NAMALWA (cell line): ENCODE measurements at places on chromosomes 7 and 10.

DNA sequence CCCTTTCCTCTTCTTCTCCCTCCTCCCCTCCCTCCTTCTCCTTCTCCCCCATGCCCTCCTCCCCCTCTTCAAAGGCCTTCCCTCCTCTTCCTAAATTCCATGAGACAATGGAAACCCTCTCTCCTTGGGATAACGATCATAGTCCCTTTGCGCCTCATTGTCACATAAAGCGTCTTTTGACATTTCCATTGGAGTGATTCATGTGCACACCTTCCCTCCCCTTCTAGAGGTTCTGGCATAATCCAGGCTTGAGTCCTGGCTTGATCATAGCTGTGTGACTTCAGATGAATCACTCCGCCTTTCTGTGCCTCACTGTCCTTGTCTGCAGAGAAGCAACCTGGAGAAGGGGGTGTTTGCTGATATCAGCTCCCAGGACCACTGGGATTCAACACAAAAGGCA lies 204.2 kb downstream of the TNS3 start:
- no peak for DNase-seq

GRCh38 chr10:9825491-9826018 lies 1192.1 kb upstream of the CELF2 start:
- DNase-seq: no peak

DNA sequence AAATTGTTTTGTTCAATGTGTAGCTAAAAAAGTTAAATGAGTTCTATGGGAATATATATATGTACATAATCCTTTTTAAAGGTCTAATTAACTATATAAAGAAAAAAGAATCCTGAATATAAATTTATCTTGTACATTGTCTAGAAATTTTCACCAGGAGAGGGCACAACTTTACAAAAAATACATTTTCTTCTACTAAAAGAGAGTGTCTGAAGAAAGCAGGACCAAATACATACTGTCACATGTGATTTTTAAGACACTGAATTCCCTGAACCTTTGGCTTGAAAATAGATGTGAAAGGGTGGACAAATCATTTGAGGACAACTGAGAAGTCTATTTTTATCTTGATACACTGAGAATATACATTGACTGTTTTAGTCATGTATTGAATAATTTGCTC lies 204.3 kb downstream of the DGKB start:
- peak; percentile 17 for DNase-seq

DNA sequence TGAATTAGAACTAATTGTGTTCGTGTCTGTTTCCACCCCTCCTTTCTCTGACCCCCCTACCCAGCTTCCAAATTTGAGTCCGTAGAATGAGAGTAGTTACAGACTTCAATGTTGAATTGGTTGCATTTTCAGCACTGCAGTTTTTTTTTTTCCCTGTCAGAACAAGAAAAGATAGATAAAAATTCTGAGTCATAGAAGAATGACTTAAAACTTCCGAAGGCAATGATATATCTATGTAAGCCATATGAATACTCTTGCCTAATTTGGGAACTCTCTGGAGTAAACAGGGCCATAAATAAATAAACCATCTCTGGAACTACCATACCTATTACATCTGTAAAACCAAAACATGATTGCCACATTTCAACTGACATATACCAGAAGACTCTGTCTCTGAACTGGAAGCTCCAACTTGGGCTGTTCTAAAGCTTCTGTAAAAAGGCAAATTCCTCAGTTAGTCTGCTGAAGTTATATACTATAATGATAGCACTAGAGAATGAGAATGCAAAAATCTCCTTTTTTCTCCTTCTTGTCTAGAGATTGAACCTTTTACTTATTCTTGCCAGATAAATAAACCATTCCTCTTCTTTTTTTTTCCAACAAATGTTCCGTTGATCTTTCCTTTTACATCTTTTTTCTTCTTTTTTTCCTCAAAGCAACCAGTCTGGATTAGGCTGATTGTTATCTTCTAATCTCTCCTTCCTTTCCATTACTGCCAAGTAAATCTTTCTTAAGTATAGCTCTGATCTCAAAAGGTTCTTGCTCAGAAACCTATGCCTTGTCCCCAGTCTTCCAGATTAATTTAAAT lies 23.5 kb downstream of the VCL start:
- DNase-seq: no peak

GRCh38 chr10:7084280-7085005 lies 326.4 kb downstream of the SFMBT2 start:
- DNase-seq: no peak

DNA sequence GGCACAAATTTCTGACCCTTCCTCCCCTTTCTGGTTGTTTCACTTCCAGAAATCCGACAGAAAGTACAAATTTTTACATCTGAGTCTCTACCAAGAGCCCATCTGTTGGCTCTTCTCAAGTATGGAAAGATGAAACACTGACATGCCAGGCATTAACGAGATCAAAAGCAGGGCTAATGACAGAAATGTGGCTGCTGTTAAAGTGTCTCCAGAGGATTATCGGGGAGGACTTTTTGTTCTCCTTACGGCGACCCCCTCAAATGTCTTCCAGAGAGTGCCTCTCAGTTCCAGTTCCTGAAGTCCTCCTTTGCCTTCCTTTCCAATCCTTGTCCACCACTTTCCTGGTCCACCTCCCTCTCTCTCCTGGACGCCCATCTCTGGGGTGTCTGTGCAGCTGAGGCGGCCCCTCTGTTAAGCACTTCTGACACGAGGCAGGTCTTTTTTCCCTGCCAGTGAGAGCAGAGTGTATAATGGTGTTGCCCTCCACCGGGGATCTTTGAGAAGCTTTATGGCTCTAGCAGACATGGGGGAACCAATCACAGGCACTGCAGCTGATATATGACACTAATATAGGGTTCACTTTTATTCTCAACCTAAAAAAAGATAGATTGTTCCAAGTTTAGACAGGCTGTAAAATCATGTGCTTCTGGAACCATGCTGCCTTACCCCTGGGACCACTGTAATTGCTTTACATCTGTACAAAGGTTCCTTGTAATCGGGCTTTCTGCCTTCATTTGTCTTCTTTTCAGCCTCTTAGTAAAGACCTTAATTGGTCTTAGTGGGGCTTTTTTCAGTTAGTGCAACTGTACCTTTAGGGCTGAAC lies 757.1 kb downstream of the AUTS2 start:
- no peak for DNase-seq

DNA sequence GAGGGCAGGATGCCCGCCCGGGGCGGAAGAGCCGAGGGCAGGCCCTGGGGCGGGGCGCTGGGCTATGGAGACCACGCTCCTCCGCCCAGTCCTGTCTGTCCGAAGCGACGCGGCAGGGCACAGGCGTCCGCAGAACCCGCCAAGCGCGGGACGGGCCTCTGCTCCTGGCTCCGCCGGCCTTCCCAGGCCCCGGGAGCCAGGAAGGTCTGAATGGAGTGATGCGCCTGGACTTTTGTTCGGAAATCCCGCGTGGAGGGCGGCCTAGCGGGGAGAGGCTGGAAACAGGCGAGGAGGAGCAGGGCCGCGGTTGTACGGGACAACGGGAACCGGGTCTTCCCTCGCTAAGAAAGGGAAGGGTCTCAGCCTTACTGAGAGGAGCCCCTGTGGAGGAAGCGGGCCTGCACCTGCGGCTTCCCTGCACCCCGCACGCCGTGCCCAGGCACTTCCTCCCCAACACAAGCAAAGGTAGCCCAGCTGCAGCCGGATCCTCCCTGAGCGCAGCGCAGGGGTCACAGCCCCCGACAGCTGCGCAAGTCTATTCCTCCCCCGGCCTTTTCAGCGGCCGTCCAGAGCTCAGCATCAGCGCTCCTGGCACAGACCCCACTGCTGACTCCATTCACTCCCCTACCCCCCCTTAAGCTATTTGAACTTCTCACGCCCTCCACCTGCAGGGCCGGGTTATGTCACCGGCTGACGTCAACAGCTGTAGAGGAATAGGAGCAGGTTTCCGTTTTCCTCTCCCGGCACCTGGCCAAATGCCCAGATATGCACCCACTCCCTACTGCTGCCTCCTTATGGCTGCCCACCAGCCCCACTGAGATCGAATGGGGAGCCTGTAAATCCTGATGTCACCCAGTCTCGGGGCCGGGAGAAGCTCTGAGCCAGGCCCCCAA lies 143.2 kb upstream of the RET start:
- no peak for DNase-seq

DNA sequence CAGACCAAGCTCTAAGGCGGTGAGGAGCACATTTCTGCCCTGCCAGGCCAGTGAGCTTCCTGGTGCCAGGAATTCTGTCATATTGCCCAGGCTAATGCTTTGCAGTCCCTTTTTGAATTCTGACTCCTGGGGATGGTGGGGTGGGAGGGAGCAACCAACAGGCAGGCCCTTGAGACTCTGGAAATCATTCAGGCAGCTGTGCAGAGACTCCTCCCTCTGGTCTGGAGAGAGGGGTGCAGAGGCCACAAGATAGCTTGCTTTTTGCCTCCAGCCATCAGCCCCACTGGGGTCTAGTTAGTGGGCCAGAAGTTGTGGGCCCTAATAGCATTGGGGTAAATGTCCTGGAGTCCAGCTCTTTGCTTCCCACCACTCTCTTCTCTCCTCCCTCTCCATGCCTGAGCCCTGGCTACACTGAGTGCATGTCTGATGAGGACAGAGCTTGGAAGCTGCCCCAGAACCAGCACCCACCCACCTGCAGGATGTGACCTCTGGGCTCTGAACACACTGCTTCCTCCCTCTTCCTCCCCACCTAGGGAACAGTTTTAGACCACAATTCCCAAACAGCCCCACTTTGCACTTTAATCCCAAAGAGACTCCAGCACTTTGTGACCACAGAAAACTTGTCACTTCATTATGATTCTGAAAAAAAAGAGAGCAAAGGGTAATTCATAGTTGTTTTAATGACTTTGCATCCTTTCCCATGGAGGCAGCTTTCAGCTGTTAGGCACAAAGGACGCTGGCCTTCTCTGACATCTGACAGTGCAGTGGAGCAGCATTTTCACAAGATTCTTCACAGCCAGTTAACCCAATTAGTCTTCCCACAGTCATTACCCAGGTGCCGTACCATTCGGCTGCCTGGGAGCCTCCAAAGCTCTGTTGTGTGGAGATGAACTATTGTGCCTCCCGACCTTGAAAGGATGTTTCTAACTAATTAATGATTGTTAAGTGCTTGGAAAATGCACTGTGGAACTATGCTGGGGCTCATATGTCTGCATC lies 262.5 kb downstream of the TRIL start:
- DNase-seq: no peak

- DNase-seq: no peak
Observed at GRCh38 chr7:30796105-30796869, 25.1 kb downstream of the MINDY4 start.

DNA sequence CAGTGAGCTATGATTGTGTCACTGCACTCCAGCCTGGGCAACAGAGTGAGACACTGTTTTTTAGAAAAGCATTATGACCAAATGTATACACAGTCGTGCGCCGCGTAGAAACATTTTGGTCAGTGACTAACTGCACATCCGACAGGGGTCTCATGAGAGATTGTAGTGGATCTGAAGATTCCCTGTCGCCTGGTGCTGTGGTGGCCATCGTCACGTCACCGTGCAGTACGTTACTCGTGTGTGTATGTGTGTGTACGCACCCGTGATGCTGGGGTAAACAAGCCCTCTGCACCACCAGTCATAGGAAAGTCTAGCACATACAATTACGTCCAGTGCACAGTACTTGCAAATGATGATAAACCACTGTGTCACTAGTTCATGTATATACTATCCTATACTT lies 109.4 kb downstream of the ELFN1 start:
- DNase-seq: no peak

GRCh38 chr10:649798-650440 lies 39.5 kb downstream of the DIP2C start:
- DNase-seq: no peak

- no peak for DNase-seq
Observed at GRCh38 chr10:27536437-27536836, 32.3 kb downstream of the RAB18 start.

- DNase-seq: no peak
Observed at GRCh38 chr7:31052487-31052840, 356 bp downstream of the ADCYAP1R1 start.

DNA sequence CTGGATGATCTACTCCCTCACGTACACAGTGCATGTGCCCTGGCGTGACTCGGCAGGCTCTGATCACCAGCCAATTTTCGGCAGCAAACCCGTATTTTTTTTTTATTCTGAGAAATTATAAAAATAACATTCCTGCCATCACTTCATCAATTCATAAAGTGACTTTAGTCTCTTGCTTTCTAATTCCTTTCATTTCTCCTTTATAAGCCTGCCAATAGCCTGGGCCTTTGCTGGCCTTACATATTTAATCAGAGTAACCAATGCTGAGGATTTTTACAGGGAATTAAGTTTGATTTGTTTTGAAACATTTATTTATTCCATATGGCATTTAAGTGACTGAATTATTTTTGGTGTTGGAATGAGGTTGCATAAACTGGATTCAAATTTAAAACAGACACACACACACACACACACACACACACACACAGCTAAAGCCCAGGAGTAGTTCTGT lies 140.8 kb downstream of the ETV1 start:
- DNase-seq: no peak

- DNase-seq: no peak
Observed at GRCh38 chr7:73812996-73813395, 17.8 kb upstream of the CLDN4 start.
